ENCODE measurements at places on chromosomes 6 and 20.

DNA sequence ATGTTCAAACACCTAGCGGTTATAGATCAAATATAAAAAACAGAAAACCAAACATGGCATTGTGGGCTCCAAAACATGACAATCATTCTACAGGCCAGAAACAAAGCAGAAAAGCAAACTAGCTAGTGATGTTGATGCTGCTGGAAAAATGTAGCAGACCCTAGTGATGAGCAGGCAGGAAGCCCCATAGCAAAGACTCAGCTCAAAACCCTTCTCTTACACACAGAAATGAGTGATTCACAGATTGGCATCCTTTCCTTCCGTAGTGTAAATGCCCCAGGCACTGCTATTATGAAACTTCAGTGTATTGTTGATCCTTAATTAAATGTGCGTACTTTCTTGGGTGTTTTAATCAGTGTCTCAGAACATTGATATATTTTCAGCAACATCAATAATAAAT, 425.1 kb downstream of the UTRN start:
- DNase-seq = peak; percentile 79

DNA sequence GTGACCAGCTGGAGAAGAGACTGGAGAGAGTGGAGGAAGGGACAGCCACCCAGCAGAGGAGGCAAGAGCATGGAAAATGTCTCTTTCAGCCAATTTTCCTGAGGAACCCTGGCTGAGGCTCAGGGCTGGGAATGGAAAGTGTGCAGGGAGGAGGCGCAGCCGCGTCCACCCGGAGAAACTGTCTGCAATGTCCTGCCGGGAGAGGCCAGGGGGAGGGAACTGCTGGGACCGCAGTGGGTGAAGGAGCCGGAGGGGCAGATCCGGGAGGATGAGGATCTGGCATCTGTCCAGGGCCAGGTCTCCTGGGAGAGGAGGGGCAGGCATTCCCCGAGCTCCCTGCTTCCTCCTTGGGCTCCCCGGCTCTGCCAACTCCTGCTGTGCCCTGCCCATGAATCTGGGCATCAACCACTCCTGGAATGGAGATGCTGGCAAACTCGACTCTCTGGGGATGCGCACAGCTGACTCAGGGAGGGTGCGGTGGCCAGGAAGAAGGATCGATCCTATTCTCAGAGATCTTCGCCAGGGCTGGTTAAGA, 17.4 kb upstream of the HM13 start:
- no peak for DNase-seq

- no peak for DNase-seq
Observed at GRCh38 chr20:60408435-60408834, 450.2 kb downstream of the CDH26 start.

DNA sequence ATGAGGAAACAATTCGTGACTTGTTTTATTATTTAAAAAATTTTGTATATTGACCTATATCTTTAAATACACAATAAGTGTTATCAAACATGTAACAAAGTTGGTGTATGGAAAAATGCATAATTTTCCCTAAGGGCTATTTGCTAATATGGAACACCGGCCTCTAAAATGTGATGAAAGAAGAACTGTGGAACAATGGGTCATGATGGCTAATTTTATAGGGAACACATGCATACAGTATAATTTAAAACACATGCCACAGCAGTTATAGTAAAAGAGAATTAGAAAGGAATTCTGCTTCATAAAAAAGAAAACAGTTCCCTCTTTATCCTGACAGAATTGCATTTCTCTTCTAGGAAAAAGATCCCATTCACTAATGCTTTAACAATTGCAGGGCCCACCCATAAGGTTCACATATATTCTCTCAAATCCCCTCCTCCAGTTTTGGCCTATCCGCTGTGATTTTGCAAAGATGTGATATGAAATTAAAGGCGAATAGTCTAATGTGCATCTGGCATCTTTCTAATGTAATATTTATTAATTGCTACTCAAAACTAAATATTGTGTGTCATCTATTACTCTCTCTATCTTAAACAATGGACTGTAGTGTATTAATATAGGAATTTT, 628.1 kb upstream of the CITED2 start:
- DNase-seq = no peak

- DNase-seq = no peak
Observed at GRCh38 chr20:12394786-12395185, 477.1 kb downstream of the BTBD3 start.

GRCh38 chr20:5705827-5706226, 44.4 kb upstream of the SHLD1 start:
- DNase-seq = no peak

GRCh38 chr20:62952968-62953838, 694 bp downstream of the SLC17A9 start:
- DNase-seq = no peak

DNA sequence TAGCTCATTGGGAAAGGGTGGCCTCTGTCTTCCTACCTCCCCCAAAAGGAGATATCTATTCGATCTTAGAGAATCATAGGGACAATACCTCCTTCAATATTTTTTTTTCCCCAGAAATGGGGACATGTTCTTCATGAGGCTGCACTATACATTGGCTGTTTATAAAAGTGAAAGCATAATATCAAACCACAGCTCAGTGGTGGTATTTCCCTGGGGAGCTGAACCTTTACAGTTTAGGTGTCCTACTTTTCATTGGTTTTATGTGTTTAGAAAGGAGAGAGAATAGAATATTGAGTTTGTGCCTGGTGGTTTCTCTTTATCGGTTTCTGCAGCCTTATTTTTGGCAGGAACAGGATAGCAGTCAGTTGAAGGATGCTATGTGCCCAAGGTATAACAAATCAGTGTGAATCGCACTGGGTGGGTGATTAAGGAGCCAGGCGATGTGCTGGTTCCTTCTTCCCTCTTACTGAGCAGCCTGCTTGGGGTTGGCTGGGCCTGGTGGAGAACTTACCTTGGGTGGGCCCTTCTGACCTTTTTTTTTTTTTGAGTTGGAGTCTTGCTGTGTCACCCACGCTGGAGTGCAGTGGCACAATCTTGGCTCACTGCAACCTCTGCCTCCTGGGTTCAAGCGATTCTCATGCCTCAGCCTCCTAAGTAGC, 25.2 kb downstream of the UST start:
- DNase-seq = no peak

All from BJ (cell line).